ENCODE measurements at places on chromosomes 2 and 18.
A peak's percentile ranks its signal among the peaks of the same experiment; 100 is the strongest.

DNA sequence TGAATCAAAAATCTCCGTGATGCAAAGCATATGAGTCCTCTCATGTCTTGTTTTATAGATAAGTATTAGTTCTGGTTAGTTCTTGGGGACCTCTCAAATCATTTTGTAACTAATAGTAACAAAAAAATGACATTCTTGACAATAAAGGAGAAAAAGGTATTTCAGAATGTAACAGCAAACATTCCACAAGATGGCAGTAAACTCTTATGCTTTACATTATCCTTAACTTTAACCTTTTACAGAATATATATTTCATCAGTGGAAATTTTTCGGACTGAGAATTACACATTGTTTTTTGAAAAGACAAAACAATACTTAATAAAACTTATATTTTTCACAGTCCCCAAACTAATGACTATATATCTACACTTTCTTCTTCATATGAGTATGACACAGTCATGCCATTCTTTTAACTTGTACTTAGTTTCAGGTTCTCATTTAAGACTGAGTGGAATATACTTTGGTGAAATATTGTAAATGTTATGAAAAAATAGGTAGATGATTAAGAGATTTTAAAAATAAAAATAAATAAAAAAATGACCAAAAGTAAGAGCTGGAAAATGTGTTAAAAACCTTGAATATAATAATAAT, 142.9 kb upstream of the NXPH2 start:
- DNase-seq = peak; percentile 12

- no peak for DNase-seq
Observed at GRCh38 chr2:176138923-176139660, 9.6 kb downstream of the HOXD8 start.

DNA sequence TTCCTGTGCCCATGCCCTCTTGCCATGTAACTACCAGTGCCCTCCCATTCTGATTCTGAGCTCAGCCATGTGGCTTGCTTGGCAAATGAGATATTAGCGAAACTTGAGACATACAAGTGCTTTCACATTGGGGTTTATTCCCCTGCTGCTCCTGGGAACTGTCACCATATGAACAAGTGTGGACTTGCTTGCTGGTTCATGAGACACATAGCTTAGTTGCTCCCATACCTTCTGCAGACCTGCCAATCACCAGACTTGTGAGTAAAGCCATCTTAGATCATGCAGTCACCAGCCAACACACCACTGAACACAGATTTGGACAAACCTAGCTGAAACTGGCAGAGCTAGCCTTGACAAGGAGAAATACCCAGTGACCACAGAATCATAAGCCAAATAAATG, 155.1 kb downstream of the SS18 start:
- no peak for DNase-seq

GRCh38 chr2:212845941-212846340, 305.5 kb downstream of the IKZF2 start:
- no peak for DNase-seq

- no peak for DNase-seq
Observed at GRCh38 chr2:135905679-135906078, 29.4 kb upstream of the MCM6 start.

- no peak for DNase-seq
Observed at GRCh38 chr2:234305846-234306245, 191.0 kb downstream of the ARL4C start.

DNA sequence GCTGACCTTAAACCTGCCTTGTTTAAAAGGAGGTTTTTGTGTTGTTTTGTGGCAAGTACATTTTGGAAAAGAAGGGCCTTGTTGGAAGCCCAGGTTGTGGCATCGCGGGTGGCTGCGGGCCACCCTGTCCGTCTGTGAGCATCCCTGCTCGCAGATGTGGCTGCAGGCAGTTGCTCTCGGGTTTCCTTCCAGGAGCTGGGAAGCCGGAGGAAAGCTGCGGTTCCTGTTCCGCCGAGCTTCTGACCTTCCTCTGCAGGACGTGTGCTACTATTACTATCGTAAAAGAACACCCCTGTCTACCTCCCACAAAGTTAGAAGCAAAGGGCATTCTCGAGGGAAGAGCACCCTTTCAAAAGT, 766 bp downstream of the MFF start:
- DNase-seq = no peak

- no peak for DNase-seq
Observed at GRCh38 chr18:9616049-9616448, 1.7 kb upstream of the PPP4R1 start.

- DNase-seq = no peak
Observed at GRCh38 chr18:54991981-54992380, 32.7 kb upstream of the CCDC68 start.

DNA sequence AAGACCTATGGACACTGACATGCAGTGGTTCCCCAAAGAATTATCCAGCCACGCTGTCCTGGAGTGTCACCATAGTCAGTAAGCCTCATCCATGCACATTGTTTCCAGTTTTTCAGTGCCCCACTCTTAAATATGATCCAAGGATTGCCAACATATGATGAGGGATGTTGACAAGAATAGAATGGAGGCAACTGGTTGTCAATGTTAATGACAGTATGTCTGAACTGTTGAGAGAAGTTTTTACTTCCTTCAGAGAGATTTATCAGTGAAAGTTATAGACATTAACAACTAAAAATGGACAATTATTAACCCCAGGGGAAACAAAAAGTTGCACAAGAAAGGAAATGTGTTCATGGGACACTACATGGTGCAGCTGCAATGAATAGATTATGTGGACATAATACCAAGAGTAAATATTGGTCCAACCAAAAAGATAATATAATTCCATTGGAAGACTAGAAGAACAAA, 69.9 kb downstream of the CYP26B1 start:
- no peak for DNase-seq

DNA sequence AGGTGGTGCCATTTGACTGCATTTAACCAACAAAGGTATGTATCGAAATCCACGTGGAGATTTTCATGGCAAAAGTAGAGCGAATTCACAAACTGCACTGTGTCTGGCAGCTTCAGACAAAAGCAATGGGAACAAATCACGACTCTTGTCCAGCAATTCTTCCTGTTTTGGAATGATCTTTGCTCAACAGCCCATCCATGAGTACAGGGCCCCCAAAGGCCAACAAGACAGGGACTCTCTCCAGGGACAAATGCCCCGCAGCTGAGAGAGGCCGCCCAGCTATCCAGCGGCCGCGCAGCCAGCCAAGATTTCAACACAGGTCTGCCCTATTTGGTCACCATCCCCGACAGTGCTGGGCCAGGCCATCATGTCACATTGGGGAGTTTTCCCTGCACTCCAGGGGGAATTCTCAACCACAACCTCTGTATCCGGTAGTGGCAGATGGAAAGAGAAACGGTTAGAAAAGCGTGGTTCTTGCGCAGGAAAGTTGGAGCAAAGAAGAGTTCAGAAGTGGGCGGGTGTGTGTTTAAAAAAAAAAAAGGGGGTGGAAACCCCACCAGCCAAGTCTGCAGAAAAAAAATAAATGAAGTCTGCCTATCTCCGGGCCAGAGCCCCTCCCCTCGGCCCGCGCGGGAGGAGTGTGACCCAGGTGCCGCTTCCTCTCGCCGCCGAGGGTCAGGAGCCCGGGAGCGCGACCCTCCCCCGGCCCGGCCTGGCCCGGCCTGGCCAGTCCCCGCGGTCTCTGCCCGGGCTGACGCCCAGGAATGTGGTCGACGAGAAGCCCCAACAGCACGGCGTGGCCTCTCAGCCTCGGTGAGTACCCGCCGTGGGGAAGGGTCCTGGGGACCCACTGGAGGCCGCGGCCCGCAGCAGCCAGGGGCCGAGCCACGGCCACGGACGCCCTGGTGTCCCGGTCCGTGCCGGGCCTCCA, at the start of gene GYPC:
GYPC (plus strand) TSS at position 659 of the 931 bp plus-strand sequence; CDS start at position 765, 106 bp downstream.
- no peak for DNase-seq

GRCh38 chr18:34864836-34865497, 154.9 kb downstream of the DTNA start:
- DNase-seq = no peak

- DNase-seq = no peak
Observed at GRCh38 chr2:207110715-207111114, 55.0 kb downstream of the KLF7 start.

DNA sequence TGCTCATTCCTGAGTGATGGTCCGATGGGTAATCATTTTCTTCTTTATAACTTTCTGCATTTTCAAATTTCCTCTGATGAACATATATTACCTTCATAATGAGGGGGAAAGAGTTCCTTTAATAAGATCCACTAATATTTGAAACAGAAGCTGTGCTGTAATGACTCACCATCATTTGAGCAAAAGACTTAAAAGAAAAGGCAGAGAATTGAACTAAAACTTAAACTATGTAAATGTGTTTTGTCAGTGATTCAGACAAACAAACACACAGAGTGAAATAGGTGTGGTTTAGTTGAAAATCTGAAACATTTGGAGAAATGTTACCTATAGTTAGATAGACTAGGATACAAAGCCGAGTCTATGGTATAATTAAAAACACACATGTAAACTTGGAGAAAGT, 209.6 kb downstream of the STK39 start:
- DNase-seq = no peak

DNA sequence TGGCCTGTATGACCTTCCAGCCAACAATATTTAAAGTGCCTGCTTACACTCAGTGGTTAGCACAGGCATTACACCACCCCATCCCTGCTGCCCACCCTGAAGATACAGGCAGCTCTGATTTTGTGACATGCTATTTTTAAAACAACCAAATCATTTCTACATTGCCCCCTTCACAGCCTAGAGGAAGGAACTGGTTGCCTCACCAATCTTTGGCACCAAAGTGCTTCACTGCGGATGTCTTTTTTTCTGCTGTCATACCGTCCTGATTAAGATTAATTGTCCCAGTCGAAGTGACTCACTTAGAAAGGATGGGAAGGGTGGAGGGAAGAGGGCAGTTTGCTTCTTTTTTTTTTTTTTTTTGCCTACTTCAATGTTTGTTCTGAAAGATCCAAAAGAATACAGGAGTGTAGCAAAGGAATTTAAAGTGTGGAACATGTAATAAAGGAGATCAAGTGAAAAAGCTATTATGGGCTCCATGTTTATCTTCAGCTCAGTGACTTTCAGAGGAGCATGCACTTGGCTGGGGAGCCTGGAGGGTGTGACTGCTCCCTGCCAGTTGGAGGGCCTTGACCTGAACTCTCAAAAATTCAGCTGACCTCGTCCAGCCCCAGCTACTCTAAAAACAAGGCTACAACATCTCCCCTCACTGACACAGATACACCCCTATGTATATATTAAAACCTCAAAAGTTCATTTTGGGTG, 501.1 kb upstream of the TNP1 start:
- DNase-seq = no peak

Data from NCI-H1105 treated with DMSO at 0.1 percent for 48 hours (cell line).